NCI-H1105 (cell line): ENCODE measurements at places on chromosomes 7 and 10.

- DNase-seq: no peak
Observed at GRCh38 chr10:2938869-2939268, 128.5 kb upstream of the PFKP start.

DNA sequence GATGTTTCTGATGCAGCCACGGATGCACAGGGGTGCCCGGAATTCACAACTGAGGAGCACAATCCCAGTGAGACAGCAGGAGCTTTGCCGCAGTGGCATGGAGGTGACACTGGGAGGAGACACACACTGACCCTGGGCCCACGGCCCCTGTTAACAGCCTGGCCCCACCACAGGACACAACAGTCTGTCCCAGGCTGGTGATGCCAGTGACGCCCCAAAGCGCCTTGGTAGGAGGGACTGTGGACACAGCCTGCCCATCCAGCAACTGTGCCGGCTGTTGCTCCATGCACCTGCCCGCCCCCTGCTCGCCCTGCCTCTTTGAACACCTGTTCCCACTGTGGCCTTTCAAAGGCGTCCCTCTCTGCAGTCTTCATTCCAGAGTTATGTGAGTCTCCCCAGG is 49.8 kb downstream of the KLF6 start:
- DNase-seq: no peak

DNA sequence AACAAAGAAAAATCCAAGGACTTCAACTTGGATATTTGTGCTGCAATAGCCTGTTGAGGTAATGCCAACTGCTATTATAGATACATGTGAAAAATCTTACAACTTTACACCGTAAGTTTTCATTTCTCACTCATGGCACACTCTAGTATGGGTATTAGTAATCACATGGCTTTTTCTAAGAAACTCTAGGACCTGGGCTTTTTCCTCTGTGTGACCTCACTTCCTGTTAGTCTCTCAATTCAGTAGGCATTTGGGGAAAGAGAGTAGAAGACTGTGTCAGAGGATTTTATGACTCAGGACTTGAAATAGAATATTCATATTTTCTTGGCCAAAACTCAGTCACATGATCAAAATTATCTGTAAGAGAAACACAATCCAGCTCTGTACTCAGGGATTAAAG is 1049.9 kb downstream of the REEP3 start:
- no peak for DNase-seq

DNA sequence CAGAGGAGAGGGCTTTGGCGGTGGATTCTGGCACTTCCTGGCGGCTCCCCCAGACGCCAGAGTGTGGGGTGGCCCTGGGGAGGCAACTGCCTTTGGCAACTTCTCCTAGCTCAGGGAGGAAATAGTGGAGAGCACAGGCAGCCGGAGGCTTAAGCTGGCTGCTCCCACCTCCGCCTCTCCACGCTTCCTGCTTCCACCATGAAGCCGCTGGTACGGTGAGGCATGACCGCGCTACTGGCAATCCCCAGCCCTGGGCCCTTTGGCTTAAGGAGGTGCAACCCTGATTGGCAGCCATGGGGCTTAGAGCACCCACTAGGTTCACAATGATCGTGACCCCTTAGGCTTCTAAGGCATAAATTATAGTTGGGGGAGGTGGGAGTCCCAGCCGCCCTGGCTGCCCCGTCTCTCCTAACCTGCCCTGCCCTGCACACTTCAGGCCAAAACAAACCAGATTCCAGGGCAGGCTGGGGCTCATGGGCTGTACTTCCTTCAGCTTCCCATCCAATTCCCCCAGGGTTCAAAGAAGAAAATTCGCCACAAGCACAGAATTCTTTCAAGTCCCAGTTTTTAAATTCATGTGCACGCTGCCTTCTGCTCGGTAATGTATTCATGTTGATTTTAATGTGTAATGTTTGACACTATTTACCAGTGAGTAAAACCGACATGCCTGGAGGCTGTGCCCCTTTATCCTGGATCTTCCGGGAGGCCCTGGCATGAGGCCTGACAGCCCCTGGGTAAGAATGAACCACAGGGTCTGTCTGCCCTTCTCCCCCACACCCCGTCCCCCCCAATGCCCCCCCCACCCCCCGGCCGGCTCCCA is 90.7 kb upstream of the LRRC4 start:
- no peak for DNase-seq

DNA sequence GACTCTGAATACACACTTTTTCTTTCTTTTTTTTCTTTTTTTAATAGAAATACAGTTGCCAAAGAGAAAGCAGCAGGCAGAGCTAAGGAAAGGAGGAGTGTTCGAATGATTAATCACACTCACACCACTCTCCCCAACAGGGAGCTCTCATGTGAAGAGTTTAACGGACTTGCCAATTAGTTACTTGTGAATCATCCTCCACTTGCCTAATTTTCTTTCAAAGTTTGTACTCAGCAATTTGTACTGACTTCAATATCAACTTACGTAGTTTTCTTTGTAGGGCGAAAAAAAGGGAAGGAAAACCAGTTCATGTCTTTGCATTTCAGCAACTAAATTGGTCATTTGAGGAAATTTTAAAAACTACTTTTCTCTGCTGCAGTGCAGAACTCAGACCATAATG is 109.2 kb downstream of the PIP4K2A start:
- DNase-seq: no peak

DNA sequence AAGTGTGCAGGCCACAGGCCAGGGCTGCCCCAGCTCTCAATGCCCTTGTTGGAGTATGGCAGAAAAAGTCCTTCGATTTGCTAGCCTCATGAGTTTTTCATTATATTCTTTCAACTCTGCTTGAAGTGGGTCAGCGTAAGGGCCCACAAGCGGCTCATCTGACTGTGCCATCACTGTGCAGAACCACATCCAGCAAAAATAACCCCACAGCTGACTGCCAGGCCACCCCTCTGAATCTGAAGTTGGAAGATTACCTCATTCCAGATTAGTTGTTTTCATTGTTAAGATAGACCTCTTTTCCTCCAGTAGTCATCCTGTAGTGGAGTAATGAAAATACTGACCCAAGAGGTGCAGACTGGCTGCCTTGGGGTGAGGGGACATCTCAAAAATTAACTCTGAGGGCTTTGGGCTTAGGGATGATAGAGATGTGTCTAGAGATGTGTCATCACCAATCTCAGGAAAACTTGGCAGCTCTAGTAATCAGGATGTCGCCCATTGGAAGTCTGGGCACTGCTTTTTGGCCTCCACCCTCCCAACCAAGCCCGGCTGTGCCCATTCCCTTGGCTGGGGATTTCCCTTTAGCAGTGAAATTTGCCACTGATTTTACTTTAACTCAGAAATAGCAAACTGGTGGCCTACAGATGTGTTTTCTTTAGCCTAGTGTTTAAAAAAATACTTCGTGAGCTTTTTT is 164.3 kb downstream of the LCOR start:
- DNase-seq: no peak

DNA sequence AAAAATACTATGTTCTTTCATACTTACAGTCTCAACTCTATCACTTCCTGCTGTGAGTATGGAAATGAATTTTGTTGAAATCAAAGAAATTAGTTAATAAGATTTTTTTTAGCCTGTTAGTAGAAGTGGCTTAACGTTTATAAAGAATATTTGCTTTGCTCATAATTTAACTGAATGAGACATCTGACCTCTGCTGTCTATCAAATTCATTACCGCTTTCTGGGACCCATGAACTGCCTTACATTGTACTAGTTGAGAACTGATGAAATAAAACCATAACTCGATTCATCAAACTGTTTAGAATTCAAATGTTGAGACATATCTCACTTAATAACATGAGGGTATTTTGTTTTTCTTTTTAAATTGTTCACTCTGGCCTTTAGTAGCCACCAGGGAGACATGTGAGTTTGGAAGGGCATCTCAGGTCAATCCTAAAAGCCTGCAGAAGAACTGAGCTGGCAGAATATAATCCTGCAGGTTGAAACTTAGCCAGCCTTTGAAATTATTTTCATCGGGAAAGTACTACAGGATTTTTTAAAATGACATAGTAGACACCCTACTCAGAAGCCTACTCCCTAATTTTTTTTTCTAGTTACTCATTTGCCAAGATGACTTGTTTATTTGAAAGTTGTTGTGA is 78.7 kb downstream of the KIAA1217 start:
- no peak for DNase-seq

DNA sequence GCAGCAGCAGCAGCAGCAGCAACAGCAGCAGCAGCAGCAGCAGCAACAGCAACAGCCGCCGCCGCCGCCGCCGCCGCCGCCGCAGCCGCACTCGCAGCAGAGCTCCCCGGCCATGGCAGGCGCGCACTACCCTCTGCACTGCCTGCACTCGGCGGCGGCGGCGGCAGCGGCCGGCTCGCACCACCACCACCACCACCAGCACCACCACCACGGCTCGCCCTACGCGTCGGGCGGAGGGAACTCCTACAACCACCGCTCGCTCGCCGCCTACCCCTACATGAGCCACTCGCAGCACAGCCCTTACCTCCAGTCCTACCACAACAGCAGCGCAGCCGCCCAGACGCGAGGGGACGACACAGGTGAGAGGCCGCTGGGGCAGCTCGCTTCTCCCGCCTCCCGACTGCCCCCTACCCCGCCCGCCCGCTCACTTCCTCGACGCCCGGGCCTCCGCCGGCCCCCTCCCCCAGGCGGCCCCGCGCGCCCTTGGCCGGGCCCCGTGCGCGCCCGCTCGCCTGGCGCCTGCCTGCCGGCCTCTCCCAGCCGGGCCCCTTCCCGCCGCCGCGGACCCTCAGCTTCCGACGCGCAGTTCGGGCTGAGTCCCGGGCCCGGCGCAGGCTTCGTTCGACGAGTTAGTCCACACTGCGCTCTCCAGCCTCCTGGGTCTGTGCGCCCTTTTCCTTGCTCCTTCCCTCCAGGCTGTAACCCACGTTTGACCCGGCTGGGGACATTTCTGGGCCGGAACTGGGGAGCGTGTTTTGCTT is 882 bp downstream of the DLX6 start:
- DNase-seq: no peak

GRCh38 chr10:117725993-117726392 is 183.4 kb downstream of the EMX2 start:
- DNase-seq: no peak

DNA sequence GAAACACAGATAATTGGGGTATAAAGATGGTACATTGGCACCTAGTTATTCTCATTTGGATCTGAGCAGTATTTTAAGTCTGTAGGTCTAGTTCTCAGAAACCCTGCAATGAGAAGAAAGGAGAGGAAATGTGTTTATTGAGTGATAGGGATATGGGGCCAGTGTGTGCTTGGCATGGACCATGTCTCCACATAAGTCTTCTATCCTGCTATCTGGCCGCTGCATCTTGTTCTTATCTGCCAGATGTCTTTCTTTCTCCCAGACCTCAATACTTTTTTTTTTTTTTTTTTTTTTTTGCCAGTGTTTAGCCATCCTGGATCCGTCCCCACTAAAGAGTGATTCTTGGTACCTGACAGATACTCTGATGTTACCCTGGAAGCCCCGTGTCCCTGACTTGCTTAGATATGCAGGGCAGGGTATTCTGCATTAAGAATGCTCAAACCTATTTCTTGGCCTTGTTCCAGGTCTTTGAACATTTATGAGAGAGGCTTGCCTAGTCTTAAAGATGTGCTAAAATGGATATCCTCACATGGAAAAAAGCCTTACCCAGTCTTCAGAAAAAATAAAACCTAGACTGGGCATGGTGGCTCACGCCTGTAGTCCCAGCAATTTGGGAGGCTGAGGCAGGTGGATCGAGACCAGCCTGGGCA is 10.0 kb downstream of the MTURN start:
- no peak for DNase-seq

DNA sequence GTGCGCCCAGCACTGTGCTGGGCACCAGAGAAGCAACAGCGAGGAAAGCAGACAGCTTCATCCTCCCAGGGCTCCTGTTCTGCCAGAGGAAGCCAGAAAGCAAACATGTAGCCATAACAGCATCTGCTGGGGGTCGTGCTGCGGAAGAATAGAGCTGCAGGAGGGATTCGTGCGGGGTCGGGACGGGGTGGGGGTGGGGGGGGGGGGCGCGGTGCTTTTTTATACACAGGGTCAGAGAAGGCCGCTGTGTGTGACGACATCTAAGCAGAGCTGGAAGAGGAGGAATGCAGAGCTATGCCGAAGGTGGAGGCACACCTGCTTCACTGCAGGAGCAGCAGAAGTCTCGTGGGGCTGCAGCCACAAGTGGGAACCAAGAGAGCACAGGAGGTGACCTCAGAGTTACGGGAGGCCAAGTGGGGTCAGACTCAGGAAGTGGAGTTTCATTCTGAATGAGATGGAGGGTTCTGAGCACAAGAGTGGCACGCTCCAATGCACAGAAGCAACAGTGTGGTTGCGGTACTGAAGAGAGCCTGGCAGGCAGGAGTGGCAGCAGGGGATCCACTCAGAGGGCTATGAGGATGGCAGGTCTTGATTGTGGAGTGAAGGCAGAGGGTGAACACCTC is 11.1 kb downstream of the PKD1L1 start:
- DNase-seq: no peak

DNA sequence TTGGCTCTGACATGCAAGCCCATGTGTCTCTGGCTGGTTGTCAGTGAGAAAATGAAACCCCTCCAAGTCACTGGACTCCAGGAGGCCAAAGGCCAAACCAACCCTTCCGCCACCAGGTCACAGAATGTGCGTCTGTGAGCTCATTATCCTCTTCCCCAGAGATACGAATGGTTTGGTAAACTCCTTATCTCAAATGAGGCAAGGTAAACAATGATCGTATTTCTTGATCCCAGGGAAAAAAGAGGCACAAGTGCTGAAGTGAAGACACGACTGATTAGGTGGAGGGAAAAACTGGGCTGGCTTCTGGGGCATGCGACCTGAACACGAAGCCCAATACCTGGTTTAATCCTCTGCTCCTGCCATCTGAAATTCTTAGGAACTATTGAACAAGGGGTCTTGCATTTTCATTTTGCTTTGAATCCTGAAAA is 70.6 kb upstream of the ARID5B start:
- no peak for DNase-seq

DNA sequence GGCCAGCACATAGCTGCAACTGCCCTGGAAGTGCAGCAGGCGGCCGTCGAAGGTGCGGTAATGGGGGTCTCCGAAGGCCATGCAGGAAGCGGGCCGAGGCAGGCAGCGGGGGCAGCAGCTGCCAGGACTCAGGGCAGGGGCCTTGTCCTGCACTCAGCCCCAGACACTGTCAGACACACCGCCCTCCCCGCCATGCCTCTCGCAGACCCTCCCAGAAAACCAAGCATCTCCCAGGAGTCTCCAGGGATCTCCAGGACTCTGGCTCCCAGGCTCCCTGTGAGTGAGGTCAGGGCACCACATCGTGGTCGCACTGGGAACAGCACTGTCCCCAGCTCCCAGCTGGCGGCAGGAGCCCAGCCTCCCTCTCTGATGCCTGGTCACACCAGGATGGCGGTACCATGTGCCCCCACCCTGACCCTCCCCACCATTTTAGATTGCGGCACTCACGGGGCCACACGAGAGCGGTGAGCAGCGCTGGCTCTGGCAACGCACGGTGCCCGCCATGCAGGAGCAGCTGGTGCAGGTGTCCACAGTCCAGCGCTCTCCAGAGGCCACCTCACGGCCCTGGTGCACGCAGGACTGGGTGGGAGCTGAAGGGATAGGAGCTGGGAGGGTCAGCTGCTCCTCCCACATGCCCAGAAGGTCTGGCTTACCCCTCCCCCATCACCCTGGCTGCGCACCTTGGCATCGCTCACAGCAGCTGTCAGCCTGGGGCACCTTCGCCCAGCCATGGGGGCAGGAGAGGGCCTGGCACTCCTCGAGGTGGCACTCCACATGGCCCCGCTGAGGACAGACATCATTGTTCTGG is 17.5 kb downstream of the ATP6V1F start:
- peak; percentile 51 for DNase-seq
